ENCODE measurements at places on chromosomes 7 and 10.

GRCh38 chr10:31090894-31091607 lies 59.4 kb upstream of the ZNF438 start:
- DNase-seq: no peak

DNA sequence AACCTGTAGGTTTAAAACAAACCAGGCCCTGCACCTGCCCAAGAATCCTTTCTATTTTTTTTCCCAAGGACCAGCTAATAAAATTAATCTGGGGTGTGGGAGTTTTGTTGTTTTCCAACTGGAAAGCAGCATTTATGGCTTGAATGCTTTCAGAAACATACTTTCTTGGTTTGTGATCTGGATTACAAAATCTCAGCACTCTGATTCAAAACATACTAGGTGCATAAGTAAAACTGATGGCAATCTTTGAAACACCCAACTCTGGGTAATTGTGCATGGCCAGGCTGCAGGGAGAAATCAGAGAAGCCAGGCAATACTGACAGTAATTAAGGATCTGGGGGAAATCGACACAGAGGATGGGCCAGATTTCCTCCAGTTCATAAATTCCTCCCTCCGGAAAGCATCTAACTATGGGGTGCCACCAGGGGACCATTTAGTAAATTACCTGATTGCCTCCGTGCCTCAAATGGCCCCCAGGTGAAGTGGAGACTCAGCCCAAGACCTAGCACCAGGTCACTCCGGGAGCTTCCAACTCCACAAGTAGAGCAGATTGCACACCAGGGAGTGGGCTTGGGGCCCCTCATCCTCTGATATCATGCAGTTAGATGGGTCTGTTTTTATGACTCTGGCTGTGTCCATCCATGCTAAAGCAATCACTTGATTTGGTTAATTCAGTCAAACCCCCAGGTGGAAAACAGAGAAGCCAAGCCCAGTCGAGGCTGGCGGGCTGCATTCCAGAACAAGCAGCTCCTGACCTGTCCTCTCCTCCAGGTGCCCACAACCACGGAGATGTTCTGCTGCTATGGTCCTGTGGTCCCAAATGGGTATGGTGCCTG lies 15.2 kb upstream of the C10orf53 start:
- no peak for DNase-seq

DNA sequence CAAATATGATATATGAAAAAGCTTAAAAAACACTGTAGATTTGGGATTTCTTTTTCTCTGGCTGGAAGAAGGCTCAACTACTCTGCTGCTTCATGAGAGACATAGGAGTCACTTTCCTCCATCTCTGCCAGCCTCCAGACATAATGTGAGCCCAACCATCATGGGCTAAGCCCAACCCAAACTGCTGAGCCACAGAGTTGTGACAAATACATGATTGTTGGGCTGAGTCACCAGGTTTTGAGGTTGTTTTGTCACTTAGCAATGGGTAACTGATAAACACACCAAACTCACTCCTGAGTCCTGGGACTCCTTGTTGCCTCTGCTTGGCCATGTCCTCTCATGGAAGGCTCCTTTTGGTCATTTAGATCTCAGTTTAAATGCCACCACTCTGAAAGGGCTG lies 381.8 kb upstream of the FZD8 start:
- peak; percentile 73 for DNase-seq

DNA sequence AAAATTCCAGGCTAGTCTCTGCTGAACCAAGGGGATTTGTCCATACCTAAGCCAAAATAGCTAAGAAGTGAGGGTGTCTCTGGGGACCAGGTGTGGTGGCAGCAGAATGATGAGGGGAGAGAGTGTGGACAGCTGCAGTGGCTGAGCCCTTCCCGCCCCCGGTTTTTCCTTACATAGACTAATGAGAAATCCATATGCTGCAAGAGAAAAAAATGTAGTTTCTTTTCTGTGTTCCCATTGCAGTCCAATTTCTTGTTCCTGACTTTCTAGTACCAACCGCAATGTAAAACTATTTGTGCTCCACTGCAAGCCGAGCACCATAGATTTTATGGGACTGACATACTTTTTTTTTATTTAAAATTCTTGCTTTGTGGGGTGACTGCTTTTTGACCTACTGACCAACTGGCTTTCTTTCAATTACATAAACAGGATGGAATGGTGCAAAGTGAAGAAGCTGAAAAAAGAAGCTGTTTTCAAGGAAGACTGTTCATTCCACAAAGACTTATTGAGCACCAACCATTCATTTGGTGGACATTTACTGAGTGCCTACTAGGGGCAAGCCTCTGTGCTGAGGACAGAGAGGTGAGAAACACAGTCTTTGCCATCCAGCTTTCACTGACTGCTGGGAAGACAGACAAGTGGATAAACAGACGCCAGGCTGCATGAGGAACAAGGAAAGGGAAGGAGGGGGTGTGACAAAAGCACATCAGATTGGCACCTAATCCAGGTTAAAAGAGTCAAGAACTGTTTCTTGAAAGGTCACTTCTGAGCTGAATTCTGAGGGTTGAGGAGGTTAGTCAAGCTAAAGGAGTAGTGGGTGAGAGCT lies 9.8 kb downstream of the CEP41 start:
- DNase-seq: peak; percentile 46

- no peak for DNase-seq
Measured at GRCh38 chr10:50946991-50947781, 61.8 kb upstream of the A1CF start.

- DNase-seq: no peak
Measured at GRCh38 chr10:26448292-26448691, 10.2 kb downstream of the APBB1IP start.

DNA sequence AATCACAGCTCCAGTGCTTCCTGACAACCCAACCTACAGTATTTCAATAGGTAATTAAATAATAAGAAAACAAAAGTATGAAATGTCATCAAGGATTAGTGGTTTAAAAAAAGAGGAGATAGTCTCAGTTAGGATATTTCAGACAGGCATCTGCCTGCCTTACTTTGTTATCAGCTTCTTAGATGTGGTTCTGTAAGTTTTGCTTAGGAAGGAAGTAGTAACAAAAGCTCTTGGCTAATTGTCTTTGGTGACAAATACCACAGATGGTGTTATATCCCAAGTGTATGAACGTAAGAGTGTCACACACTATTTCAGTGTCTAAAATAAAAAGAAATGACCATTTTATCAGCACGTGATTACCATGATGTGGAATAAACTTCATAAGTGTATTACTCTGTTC lies 9.8 kb upstream of the ACTA2 start:
- no peak for DNase-seq

DNA sequence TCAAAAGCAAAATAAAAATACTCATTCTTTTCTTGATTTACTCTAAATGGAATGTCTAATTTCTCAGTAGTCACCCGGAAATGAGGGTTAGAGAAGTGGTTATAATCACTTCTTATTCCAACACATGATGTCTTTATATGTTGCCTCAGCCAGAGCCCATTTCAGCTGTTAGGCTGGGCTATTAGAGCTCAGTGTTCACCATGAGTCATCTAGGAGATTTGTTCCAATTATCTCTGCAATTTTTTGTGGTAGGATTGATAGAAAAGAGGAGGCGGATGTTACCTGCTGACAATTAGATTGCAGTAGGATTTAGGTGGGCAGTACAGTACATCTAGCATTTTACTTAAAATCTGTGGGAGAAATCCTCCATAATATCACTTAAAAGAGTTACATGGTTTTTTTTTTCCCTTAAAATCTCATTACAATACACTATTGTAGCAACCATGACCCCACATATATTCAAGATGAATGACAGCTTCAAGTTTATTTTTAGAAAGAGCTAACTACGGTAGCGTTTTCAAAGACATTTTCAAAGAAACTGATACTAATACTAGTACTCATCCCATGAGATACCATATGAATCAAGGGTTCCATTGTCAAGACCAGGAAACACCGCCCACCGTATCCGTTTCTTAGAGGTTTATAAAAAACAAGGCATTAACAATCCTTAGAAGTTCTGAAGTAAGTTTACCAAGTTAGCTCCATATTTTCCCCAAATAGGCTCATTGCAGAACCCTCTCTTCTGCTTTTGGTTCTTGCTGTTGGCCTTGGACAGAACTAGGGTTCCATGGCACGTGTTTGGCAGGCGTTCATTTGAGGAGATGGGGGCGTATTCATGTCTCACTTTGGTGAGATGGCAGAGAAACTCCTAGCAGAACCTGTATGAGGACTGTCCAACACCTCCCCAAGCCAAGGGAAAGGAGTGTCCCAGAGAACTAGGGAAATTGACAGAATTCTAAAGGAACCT lies 10.4 kb downstream of the CPA2 start:
- DNase-seq: no peak

DNA sequence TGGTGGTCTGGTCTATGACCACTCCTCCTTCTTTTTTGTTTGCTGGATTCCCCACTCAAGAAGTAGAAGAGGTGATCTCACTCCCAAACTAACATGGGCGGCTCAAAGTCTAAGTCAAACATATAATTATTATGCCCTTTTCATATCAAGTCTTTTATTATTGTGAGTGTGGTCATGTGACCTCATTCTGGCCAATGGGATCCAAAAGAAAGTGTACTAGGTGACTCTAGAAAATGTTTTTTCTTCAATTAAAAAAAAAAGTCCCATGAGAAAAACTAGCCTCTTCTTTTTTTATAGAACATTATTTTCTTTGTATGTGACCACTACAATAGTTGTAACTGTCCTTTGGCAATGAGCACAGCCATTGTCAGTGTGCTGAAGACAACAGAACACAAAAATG lies 772.7 kb downstream of the KCNMA1 start:
- no peak for DNase-seq

DNA sequence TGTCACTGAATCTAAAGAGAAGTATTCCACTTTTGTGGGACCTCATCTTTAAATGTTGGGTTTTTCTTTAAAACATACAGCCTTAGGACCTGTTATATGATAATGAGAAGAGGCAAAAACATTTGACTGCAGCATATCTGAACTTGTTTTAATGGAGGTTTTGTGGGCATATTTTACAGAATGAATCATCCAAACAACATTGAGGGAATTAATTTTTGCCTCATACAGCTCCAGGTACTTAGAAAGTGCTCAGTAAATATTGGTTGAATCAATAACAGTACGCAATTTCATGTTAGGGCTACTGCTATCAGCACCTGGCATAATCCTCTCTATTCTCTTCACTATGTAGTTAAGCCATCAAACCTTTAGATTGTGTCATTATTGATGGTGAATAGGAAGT lies 115.9 kb downstream of the MALRD1 start:
- no peak for DNase-seq

GRCh38 chr10:132583456-132583855 lies 45.9 kb downstream of the INPP5A start:
- DNase-seq: no peak

GRCh38 chr10:13758312-13758711 lies 171.5 kb downstream of the PRPF18 start:
- DNase-seq: no peak

GRCh38 chr10:44180321-44181168 lies 204.4 kb downstream of the CXCL12 start:
- peak; percentile 96 for DNase-seq

- DNase-seq: no peak
Measured at GRCh38 chr10:132139526-132139925, 47.2 kb upstream of the DPYSL4 start.

GRCh38 chr10:125389648-125390047 lies 229.3 kb upstream of the CTBP2 start:
- DNase-seq: no peak

DNA sequence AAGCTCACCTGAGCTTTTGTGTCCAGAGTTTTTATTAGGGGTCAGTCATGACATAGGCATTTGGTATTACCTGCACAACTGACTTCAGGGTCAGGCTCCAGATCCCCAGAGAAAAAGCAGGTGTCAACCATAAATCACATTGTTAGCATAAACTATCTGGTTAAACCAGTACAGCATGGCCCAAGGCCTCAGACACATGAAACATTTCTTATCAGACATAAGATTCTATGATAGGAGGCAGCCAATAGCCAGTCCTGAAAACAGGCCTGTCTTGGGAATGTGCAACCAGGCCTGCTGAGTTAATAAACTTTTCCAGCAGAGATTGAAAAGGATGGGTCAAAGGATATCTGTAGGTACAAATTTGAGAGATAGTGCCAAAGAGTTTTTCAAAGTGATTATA lies 116.1 kb downstream of the TPST1 start:
- no peak for DNase-seq

DNA sequence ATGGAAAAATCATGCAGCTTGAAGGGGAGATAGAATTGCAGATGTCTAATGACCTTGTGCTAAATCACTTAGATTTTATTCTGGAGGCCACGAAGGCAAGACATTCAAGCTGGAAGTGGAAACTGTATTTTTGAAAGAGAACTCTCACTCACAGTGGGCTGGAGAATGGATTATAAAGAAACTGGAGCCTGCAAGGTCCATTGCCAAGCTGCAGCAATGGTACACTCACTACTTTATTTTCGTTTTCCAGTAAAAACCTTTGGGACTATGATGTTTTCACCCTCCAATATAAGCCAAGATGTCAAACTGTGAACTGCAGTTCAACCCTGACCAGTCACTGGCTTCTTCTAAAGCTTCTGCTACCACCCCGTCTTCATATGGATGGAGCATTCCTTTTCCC lies 62.0 kb downstream of the SKIDA1 start:
- no peak for DNase-seq

DNA sequence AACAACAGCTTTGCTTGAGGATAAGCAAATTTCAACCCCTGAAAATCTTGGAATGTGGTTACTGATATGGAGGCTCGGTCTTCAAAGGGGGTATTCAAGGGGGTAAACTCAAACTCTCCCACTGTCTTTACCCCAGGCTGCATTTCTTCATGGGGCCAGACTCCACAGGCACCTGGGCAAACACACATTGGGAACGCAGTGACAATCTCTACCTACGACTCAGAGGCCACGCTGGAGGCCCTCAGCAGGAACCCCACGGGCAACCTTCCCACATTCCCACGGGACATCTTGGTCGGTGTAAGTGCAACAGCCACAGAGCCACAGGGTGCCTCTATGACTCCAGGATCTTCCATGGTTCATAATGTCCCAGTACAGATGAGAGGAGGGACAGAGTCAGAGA lies 2.2 kb upstream of the INSIG1 start:
- no peak for DNase-seq

- DNase-seq: no peak
Measured at GRCh38 chr7:43753843-43754242, 4.6 kb upstream of the BLVRA start.

DNA sequence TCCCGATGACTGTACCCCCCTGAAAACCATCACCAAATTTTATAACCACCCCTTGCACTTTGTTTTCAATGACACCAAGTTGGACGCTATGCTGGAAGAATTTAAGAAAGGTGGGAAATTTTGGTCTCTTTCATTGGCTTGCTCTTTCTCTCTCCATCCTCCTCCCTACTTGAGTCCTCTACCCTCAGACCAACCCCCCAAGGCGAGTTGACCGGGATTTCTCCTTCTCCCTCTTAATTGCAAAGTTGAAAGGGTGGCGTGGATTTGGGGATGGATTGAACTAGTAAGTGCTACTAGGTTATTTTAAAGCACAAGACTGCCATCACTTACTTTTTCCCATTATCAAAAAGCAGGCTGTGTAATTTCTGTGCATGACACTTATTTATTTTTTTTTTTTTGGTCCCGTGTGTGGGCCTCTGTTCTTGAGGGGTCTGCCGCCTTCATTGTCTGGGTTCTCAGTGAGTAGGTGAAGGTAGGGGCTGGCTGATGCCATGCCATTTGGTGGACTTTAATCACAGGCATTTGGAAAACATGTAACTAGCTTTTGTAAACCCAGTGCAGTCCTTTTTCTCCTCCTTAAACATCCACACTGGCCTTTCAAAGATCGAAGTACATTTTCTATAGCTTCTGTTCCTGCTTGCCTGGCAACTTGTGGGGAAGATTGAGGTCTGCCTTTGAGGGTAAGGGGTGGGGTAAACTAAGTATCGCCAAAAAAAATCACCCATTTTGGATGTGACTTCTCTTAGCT lies 2.1 kb downstream of the CNNM2 start:
- no peak for DNase-seq

GRCh38 chr10:83214136-83214535 lies 925.2 kb upstream of the GHITM start:
- DNase-seq: peak; percentile 7

Measured in GM04504 (cell line).